Activated CD4-positive, alpha-beta T cell treated with anti-CD3 and anti-CD28 coated beads, Interleukin-2, amount 50 U/mL, for 24 hours (primary cell): ENCODE measurements at places on chromosomes 11 and 22.
A peak's percentile ranks its signal among the peaks of the same experiment; 100 is the strongest.

GRCh38 chr22:28927630-28928029 is 44.3 kb downstream of the ZNRF3 start:
- no peak for DNase-seq

DNA sequence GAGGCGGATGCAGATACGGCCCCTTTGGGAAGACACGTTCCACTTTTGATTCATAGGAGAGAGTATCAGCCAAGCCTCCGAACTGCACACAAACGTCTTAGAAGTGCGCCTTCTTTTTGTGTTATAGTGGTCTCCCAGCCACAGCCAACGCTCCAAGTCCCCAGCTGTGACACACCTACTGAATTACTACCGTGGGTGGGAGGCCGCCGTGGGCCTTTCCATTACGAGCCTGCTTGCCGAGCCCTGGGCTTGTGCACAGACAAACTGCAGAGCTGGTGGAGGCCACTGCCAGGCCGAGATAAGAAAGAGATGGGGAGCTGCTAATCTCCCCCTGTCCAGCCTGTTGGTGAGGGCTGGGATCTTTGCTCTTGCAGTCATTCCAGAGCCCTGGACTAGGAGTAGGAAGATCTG is 761 bp downstream of the HMBS start:
- DNase-seq: no peak

- DNase-seq: peak; percentile 26
Observed at GRCh38 chr11:18721561-18722292, 4.3 kb downstream of the IGSF22 start.

GRCh38 chr22:19909350-19910179 is 32.0 kb upstream of the COMT start:
- DNase-seq: peak; percentile 77

DNA sequence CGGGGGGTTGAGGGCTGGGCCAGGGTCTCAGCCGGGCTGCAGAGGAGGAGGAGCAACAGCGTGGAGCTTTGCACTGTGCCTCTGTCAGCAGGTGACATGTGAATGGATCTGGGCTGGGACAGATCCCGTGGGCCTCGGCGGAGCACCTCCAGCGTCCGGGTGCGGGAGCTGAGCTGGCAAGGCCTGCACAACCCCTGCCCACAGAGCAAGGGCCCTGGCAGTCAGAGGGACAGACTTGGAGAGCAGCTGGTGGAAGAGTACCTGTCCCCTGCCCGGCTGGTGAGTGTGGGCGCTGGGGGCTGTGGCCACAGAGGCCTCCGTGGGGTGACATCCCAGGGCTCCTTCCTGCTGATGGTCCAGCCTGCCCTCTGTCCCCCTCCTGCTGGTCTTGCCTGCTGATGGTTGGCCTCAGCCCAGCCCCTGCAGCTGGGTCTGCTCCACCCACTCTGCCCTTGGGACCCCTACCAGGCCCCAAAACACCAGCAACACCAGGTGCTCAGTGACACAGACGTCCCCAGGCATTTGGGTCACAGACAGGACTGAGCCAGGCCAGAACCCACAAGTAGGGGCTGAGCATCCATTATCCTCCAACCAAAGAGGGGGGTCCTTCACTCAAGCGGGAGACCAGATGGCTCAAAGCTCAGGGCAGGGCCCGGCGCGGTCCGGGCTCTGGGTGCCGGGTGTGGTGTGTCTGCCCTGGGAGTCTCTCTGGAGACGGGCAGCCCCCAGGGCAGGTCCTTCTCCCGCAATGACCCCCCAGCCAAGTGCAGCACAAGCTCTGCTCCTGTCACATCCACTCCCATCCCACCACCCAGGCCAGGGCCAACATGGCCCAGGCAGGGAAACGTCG is 3.5 kb downstream of the LRRC56 start:
- DNase-seq: no peak

- no peak for DNase-seq
Observed at GRCh38 chr22:50104141-50104544, 14.3 kb downstream of the MOV10L1 start.
